ENCODE measurements at places on chromosomes 2 and 18.
A peak's percentile ranks its signal among the peaks of the same experiment; 100 is the strongest.

- no peak for DNase-seq
Measured at GRCh38 chr2:5690286-5690685, 1.9 kb upstream of the SOX11 start.

- no peak for DNase-seq
Measured at GRCh38 chr2:172381275-172382027, 45.9 kb upstream of the ITGA6 start.

GRCh38 chr18:8844721-8845148, 139.4 kb downstream of the MTCL1 start:
- DNase-seq: no peak

- no peak for DNase-seq
Measured at GRCh38 chr2:40201425-40201824, 250.5 kb downstream of the SLC8A1 start.

DNA sequence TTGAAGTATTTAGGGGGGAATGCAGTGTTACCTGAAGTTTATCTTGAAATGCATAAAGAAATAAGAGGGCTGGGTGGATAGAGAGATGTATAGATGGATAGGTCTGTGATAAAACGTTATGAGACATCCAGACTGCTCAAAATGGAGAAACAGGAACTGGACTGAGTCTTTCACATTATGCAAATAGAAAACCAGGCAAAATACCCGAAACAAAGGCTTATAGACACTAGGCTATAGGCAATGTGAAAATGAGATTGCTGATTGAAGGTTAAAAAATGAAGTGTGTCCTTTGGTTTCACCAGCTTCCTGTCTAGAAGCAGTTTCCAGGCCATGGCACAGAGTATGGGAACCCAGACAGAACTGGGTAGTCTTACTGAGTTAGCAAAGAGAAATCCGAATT, 24.9 kb upstream of the SLC3A1 start:
- DNase-seq: no peak

GRCh38 chr2:120716641-120717585, 18.8 kb upstream of the GLI2 start:
- no peak for DNase-seq

DNA sequence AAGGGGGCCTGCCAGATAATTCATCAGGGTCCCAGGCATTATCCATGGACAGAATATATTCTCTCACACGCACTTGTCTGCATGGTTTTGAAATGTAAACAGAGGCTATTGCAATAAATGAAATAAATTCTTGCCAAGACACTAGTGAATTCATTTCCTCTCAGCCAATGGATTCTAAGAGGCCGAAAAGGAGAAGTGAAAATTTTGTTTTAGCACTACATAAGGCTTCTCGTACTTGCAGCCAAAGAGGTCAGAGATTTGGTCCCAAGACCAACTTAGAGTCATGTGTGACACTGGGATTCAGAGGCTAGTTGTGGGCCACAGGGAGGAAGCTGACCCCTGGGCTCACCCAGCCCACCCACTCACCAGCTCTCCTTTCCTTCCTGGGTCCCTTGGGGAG, 184.1 kb upstream of the GLI2 start:
- no peak for DNase-seq

GRCh38 chr2:180985771-180986395, 5.5 kb downstream of the UBE2E3 start:
- DNase-seq: no peak

DNA sequence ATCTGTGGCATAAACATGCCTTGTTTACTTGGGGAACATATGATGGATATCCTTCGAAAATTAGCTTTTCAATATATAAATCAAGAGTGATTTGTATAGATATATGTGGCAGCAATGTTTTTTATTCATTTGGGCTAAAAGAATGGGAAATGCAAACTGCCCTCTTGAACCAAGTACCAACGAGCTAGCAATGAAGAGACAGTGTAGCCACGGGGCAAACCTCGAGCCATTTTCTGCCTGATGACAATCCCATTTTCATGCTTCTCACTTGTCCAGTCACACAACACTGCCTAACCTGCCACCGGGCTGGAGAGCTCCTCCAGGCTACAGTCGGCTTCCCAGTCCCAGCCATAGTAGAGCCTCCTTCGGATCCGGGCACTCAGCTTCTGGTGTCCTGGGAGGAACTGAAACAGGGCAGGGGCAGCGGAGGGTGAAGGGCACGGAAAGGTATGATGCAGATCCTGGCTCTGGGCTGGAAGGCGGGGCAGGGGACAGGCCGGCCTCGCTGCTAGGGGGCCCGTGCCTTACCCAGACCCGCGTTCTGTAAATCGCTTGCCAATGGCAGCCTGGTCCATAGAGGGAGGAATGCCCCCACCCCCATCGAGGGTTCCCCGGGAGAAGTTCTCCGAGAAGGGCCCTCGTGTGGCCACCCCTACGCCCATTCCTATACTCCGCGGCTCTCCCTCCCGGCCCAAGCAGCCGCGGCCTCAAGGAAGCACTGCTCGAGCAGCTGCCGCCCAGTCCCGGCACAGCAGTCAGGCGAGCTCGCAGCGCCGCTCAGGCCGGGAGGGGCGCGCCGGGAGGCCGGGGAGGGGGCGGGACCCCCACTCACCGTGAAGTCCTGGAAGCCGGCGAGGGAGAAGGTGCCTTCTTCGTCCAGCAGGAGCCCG, 552 bp downstream of the CNPPD1 start:
- peak; percentile 39 for DNase-seq

DNA sequence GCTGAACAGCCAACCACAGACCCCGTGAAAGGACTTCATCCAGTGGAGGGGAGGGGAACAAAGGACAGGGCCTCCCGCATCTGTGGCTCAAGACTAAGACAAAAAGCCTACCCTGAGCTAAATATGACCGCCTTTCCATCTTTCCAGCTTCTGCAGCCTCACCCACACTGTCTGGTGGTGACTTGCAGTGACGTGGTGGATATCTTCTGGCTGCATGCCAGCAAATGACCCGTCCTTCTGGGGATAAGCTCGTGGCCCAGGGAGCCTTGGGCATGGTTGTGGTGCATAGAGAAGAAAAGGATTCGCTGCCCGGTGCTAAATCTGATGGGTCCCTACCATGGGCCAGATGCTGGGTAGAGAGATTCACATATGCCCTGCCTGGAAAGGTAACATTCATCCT, 8.7 kb upstream of the NGEF start:
- peak; percentile 23 for DNase-seq

DNA sequence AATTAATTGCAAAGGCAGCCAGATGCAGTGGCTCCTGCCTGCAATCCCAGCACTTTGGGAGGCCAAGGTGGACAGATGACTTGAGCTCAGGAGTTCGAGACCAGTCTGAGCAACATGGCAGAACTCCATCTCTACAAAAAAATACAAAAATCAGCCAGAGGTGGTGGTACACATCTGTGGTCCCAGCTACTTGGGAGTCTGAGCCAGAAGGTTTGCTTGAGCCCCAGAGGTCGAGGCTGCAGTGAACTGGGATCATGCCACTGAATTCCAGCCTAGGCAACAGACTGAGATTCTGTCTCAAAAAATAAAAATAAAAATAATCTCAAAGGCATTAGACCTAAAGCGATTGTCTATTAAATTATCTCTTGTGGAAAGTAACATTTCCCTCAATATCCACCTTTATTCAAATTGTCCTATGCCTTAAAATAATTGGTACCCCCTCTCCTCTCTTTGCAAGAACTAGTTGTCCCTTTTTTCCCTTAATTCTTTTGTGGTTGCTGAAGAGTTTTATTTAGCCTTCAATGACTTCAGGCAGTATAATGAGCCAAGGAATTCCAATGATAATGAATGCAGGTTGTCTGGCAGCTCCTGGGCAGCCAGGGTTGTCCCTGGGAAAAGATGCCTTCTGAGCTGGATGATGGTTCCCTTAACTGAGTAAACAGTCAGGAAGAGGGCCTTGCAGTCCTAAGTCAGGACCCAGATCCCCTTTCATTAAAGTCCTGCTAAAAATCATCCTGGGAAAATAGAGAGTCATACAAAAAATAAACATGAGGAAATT, 32.2 kb downstream of the GPR75 start:
- no peak for DNase-seq

GRCh38 chr2:176126929-176127773, 2.4 kb upstream of the HOXD8 start:
- peak; percentile 63 for DNase-seq

- no peak for DNase-seq
Measured at GRCh38 chr2:230144355-230144754, 75.4 kb downstream of the SP110 start.

- DNase-seq: peak; percentile 45
Measured at GRCh38 chr2:18077704-18078103, 199.2 kb downstream of the KCNS3 start.

DNA sequence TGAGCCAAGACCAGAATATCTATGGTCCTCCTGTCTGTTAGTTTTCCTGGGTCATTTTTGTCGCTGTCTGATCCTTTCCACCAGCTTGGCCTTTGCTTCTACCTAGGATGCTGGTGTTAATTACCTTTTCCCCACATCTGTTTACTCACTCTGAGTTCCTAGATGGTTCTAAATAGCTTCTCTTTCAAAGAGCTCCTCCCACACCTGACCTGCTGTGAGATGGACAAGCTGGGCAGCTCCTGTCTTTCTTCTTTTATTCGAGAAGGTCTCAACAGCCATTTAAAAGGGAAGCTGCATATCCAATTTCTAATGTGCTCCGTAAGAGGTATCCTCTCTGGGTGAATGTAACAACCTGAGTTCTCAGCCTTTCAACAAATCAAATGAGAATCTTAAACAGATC, 156.2 kb downstream of the HRH4 start:
- DNase-seq: no peak

DNA sequence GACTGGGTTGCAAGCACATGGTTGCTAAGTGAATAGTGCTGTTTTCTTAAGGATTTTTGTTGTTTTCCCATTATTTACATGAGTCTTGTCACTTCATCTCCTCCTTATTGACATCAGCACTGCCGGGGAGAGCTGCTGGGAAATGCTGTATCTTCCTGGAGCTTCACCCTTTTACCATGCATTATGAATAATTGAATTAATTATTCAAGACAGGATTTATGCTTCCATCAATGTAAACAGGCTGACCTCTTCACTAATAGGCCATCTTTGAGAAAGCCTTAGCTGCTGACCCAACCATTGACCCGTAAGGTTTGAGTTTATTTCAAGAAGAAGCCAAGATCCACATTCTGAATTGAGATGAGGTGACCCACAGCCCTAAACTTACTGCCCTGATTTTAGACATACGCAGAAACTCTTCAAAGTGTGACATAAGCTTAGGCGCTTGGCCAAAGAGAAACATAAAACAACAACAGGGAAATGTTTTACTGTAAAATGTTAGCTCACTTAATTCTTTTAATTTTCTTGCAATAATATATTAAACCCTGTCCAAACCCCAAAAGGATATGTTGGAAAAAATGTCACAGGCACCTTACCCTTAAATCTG, 365.5 kb upstream of the SYT4 start:
- no peak for DNase-seq

GRCh38 chr2:55718165-55719008, 24.7 kb upstream of the PNPT1 start:
- DNase-seq: peak; percentile 86

- peak; percentile 92 for DNase-seq
Measured at GRCh38 chr18:48841381-48842258, 109.1 kb downstream of the SMAD7 start.

DNA sequence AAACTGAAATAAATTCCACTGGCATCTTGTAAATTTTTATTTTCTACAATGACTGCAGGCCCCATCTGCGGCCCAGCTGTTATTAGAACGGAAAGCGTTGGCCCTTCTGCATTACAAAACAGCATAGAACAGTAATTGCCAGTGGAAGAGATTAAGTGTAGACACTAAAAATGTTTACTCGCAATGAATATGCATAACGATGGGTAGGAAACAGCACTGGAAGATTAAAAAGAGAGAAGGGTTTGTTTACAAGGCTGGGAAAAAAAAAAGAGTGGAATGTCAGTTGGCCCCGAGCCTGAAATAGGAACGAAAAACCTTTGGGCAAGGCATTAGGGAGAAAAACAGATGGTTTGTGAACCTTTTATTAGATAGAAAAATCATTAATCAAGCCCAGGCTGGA, 275.9 kb upstream of the TCF4 start:
- DNase-seq: no peak

DNA sequence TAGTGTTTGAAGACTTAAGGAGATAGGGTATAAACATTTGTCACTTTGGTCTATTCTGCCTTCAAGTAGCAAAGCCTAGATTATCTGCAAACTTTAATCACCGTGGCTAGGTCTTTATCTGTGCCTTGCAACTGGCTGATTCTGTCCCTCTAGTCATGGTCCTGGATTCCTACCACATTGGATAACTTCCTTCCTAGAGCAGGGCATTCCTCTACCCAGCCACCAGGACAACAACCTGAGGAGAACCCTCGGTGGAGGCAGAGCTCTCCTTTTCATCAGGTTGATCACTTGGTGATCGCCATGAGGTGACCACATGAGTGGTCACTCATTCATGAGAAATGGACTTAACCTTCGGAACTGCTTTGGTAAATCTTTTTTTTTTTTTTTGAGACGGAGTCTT, 25.3 kb upstream of the PTPRM start:
- no peak for DNase-seq

DNA sequence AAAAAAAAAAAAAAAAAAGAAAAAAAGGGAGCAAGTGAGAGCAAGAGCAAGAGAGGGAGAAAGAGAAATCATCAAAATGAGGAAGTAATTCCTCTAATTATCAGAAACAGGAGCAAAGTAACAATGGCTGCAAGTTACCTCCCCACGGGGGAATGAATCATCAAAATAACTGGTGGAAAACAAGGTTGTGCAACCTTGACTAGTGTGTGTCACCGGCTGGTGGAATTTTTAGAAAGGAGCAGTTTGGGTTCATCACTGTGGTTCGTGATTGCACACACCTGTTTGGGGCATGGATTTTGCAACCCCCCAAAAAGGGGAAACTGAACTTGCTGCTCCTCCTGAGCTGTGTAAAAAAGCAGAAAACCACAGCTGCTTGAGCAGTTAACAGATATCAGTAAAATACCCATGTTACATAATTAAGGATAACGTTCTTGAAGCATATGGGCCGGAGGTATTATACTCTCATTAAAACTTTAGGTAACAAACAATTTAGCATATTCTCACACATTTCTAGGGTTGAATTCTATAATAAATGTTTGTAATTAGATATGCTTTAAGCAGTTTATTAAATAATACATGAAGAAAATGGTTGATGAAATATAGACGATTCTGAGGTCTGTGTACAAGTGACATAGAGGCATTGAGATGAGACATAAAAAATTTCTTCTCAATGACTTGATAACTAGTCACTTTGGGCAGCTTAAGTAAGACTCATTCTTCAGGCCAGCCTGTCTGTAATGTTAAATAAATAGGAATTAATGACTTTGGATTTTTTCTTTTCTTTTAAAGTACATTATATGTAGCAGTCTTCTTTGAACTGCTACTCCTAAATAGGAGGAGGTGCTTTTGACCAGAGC, 184.2 kb upstream of the ZEB2 start:
- DNase-seq: peak; percentile 92

- DNase-seq: no peak
Measured at GRCh38 chr2:144382849-144383248, 137.1 kb downstream of the ZEB2 start.

DNA sequence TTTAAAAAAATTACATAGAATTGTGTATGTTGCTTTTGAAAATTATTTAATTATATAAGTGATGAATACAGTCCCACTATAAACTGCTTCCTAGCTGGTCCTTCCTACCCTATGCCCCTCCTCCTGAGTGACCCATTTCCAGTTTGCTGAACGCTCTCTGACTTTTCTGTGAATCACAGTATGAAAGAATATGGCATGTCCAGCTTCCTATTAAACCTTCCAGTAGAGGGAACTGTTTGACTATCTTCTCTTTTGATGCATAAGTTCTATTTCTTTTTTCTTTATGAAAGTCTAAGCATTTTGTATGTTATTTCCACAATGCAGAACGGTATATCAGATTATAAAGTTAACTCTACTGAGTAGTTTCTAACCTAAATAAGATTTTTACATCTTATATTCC, 41.3 kb downstream of the PSMG2 start:
- DNase-seq: peak; percentile 63
